WTC11 (cell line): ENCODE measurements at places on chromosomes 12 and 14. TPM values are rescaled to one million over a fixed set of nuclear protein-coding genes. Genes with fewer than 3 reads are reported as not detected.

The ST8SIA1 gene
- total RNA-seq = 2.3 to 2.8 TPM (median 2.3 TPM) in 3 replicates

The PIK3C2G gene
- total RNA-seq = not detected in 3 replicates

The HSPB8 gene
- total RNA-seq = 6.7 to 7.6 TPM (median 7.6 TPM) in 3 replicates

The ASB2 gene
- total RNA-seq = 0.37 to 0.73 TPM (median 0.71 TPM) in 3 replicates

The SLC7A7 gene
- 3.0 to 4.3 TPM (median 4.2 TPM) in 3 replicates for total RNA-seq

- DNase-seq = no peak
Measured at GRCh38 chr12:122327494-122328385, 61.4 kb upstream of the VPS33A start.

- DNase-seq = no peak
Measured at GRCh38 chr14:79352076-79352630, 859.2 kb downstream of the DIO2 start.
